Activated CD8-positive, alpha-beta memory T cell treated with anti-CD3 and anti-CD28 coated beads, Interleukin-2, amount 50 U/mL, for 4 hours (primary cell): ENCODE measurements at places on chromosomes 1 and 21.

DNA sequence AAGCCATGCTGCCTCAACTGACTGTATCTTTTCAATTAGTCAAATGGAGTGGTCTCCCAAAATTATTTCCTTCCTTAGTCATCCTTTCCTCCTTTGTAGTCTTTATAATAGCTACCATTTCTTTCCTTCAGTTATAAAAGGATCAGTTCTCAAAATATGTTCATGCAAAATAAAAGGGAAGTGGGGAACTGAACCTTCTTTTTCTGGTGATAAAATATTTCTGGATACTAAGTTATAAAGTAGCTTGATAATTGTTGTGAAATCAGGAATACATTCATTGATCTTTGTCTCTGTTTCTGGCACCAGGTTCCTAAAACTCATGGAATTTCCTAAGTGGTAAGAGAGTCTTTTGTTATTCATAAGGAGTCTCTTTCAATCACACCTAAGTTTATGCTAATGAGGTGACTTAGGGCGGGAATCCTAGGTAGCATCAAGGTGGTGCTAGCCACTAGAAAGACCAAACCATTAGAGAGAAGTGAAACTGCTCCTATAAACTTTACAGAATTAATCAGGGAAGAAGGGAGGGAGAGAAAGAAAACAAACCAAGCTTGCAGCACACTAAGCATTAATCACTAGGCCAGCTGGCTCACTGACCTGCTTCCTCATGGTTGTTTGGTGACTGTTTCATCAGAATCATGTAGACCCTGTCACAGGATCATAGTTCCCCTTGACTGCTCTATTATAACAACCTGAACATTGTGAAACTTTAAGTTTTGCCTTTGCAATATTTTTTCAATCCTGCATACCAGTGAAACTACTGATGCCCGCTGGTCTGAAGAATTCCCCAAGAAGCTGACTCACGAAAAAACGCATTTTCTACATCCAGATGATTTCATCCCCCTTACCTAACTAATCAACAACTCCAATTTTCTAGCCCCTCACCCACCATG lies 161.6 kb upstream of the PTBP2 start:
- no peak for DNase-seq

GRCh38 chr1:89781494-89782126 lies 39.2 kb upstream of the LRRC8D start:
- DNase-seq: peak; percentile 80

DNA sequence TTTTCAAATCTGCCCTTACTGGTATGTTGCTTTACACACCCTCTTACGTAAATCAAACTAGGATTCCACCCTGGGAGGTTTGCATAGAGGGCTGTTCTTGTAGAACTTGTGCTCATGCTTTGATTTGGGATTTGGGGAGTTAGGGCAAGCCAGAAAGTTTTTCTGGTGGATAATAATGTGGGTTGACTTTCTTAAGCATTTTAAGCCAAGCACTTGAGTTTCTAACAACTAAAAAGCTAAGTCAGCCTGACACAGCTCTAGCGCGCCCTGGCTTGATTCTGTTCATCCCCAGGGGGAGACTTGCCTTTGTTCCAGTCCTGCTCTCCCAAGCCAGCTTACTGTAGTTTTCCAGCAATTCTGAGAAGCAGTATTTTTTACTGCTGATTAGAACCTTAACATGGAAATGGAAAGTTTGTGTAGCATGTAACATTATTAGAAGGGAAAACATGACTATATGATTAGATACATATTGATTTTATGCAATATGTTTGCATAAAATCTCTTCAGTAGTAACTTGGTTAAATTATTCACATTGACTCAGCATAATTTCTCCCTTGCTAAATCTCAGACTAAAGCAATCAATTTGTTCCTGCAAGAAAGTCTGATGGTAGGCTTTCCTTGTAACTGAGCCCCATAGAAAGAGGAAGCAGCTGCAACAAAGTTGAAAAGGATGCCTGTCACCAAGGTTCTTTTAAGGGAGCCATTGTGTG lies 11.0 kb upstream of the PGD start:
- DNase-seq: no peak

- no peak for DNase-seq
Observed at GRCh38 chr1:116940814-116941599, 31.3 kb downstream of the PTGFRN start.

- DNase-seq: no peak
Observed at GRCh38 chr1:3230553-3230952, 161.6 kb downstream of the PRDM16 start.

GRCh38 chr1:1921459-1921862 lies 2.4 kb upstream of the TMEM52 start:
- DNase-seq: no peak
